ENCODE measurements at places on chromosomes 12 and 14.

- no peak for DNase-seq
Observed at GRCh38 chr12:52146822-52147366, 44.9 kb downstream of the KRT80 start.

DNA sequence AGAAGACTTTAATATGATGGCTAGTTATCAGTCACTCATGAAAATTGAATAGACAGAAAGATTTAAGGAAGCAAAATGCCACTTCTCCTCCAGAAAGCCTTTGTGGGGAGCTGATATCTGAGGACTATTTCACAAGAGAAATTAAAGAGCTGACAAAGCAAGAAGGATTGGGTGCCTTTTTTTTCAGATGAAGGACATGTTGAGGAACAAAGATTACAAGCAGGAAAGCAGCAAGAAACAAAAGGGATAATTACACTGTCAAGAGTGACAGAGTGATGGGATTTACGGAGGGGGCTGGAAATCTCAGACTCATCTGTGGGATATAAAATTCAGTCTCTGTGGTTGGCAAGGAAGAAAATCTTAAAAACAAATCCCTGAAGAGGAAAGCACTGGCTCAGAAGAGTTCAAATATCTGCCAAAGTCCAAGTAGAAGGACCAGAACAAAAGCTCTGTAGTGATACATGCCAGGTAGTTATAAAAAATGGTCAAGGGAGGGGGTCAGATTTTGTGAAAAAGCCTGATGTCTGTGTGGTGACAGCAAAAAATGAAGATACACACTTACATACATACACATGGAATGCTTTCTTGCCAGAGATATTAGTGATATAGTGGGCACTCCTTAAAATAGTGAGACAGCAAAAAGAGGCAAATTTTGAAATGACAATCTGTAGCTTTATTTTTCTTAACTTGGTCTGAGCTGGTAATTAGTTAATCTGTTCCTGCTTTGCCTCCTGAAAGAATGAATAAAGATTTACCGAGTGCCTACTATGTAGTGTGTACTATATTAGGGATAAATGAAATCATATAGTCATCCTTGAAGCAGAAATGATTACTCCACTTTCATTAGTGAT is 62.9 kb downstream of the EPS8 start:
- no peak for DNase-seq

DNA sequence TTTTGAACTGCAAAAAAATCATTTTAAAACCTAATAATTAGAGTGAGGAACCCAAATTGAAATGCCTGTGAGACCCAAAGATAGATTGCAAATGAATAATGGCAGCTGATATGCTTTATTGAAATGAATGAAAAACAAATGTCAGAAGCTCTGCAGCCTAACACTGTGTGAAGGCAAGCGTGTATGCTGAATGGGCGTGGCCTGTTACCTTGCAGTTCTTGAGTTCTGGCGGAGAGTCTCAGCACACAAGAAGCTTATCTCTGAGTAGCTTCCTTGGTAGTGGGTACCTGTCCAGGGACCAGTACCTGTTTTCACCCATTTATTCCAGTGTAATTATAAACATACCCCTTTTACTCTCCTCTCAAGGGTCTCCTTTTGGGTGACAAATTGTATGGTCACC is 341.2 kb downstream of the NPAS3 start:
- DNase-seq: no peak

- no peak for DNase-seq
Observed at GRCh38 chr14:99272632-99272898, 568 bp upstream of the BCL11B start.

- no peak for DNase-seq
Observed at GRCh38 chr14:68653804-68654203, 139.1 kb downstream of the ZFP36L1 start.

DNA sequence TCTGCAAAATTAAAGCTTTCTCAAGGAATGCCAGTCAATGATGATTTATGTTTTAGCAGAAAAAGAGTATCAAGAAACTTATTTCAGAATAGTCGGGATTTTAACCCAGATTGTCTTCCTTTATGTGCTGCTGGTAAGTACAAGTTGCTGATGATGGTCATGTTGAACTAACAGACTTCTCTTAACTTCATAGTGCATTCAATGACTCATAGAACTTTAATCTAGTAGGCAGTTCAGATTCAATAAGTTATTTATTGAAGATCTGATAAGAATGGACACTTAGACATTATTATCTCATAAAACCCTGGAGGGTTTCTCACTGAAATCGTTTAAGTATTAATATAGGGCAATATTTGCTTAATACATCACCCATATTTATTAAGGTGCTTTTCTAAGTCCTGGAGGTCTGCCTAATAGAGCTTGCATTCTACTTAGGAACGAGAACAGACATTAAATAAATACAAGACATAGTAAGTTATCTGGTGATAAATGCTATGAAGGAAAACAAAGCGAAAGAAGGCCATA is 33.8 kb downstream of the TOGARAM1 start:
- no peak for DNase-seq

DNA sequence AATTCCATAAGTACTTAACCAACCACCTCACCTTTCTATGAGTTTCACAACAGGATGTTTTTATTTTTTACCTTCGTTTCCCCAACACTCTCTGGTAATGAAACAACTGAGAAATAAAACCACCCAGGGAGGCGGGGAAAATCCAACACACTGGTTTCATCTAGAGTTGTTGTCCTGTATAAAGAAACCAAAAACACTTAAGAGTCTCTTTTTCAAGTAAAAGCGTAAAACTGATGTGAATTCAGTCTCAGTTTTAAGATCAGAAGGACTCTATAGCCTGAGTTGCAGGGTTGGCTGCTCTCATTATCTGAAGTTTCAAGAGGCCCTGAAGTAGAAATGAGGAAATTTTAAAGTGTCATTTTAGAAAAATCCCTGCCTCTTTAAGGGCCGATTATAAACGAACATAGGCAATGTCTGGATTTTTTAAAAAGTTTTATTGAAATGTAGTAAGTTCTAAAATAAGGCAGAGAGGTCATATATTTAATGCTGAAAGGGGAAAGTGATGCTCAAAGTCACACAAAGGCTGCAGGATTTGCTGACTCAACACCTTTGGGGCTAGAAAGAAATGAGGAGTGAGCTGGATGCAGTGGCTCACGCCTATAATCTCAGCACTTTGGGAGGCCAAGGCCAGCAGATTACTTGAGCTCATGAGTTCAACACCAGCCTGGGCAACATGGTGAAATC is 27.2 kb downstream of the HIGD1C start:
- DNase-seq: no peak

GRCh38 chr14:29853272-29853671 is 74.4 kb downstream of the PRKD1 start:
- no peak for DNase-seq
